Activated CD4-positive, CD25-positive, alpha-beta regulatory T cell (primary cell): ENCODE measurements at places on chromosomes 1 and 21.

DNA sequence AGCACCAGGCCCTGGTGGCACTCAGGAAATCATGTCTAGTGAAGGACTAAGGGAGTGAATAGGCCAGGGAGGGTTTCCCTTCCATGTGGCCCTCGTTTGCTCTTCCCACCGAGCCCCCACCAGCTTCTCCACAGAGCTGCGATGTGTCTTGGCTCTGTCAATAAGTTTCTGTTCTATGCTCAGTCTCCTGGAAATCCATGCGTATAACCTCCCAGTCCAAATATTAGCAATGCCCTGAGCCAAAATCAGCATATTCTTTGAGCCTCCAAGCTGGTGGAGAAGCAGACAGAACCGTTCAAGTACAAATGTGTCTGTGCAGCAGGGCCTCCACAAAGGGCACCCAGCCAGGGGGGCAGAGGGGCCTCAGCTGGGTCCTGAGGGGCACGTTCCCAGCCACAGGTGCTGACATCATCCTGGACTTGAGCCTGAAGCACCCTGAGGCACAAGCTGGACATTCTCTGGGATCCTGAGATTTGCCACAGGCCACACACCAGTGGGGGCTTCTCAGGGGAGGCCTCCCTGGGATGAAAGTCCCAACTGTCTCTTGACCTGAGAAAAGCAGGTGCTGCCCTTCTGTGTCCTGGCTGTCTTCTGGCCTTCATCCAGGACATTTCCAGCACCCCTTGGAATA, 350.5 kb upstream of the VAMP3 start:
- DNase-seq: no peak

DNA sequence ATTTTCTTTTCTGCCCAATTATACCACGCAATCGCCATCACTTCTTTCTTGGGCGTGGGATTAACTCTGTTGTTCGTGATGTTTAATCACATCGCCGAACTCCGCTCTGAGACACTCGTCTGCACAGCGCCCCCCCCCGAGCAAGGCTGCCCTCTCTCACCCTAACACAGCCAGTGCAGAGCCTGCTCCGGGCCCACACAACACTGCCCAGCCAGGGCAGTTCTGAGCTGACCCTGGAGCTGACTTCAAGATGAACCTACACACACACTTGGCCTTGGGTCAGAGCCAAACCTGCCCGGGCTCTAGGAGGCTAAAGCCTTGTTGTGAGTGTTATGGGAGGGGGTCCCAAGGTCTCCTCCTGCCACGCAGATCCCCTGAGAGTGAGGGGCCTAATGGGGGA, 64.6 kb upstream of the LRP8 start:
- no peak for DNase-seq

- no peak for DNase-seq
Observed at GRCh38 chr21:26379561-26379960, 193.5 kb downstream of the CYYR1 start.

DNA sequence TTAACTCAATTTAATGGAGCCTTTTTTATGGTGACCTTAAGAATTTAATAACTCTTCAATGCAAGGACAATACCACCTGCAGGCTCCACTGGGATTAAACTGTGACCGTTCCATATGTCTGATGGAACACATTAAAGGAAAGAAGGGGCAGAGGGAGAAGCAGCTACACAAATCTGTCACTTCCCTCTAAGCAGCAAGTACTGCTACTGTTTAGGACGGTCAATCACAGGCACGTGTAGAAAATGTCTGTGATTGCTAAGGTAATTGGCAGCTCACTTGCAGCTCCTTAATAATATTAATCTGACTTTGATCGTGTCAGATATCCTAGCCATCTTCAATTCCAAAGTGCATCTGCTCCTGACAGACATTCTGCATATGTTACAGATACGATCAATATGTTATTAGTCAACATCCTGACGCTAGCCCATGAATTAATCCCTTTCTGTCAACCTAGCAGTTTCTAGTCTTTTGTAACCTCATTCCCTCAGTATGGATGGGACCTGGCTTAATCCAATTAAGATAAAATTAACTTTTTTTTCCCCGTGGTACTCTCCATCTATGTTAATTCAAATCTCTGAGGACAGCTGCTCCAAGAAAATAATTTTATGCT, 1012.4 kb downstream of the AMY1C start:
- DNase-seq: no peak

- peak; percentile 65 for DNase-seq
Observed at GRCh38 chr1:42035205-42035829, 116.6 kb upstream of the HIVEP3 start.

- DNase-seq: no peak
Observed at GRCh38 chr1:116950517-116951199, 40.9 kb downstream of the PTGFRN start.

- peak; percentile 44 for DNase-seq
Observed at GRCh38 chr1:6440198-6441126, 15.9 kb downstream of the ESPN start.

DNA sequence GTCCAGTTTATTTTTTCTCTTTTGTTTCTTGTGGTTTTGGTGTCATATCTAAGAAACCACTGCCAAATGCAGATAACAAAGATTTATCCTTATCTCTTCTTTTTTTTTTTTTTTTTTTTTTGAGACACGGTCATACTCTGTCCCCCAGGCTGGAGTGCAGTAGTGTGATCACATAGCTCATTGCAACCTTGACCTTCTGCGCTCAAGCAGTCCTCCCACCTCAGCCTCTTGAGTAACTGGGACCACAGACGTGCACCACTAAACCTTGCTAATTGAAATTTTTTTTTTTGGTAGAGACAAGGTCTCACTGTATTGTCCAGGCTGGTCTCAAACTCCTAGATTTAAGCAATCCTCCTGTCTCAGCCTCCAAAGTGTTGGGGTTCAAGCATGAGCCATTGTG, 8.9 kb downstream of the SLC66A1 start:
- no peak for DNase-seq

- DNase-seq: no peak
Observed at GRCh38 chr1:14487671-14488070, 110.8 kb upstream of the KAZN start.

DNA sequence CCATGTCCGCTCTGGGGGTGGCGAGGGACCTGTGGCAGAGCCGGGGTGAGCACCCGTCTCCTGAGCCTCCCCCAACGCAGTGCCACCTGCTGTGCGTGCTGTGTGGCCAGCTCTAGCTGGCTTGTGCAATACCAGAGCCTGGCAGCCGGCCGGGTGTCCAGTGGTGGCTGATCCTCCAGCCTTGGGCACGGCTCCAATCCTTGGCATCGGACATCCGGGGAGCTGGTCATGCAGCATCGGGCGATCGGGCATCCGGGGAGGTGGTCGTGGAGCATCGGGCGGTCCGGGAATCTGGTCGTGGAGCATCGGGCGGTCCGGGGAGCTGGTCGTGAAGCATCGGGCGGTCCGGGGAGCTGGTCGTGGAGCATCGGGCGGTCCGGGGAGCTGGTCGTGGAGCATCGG, 8.1 kb downstream of the SLX9 start:
- no peak for DNase-seq

- no peak for DNase-seq
Observed at GRCh38 chr1:112696578-112697314, 10.2 kb downstream of the RHOC start.

- no peak for DNase-seq
Observed at GRCh38 chr1:151942882-151943281, 33.6 kb upstream of the THEM4 start.
